Neuronal stem cell (in vitro differentiated cells): ENCODE measurements at places on chromosomes 4 and X.

GRCh38 chrX:102624105-102624504 is 24.8 kb downstream of the ARMCX5 start:
- DNase-seq, result no peak

DNA sequence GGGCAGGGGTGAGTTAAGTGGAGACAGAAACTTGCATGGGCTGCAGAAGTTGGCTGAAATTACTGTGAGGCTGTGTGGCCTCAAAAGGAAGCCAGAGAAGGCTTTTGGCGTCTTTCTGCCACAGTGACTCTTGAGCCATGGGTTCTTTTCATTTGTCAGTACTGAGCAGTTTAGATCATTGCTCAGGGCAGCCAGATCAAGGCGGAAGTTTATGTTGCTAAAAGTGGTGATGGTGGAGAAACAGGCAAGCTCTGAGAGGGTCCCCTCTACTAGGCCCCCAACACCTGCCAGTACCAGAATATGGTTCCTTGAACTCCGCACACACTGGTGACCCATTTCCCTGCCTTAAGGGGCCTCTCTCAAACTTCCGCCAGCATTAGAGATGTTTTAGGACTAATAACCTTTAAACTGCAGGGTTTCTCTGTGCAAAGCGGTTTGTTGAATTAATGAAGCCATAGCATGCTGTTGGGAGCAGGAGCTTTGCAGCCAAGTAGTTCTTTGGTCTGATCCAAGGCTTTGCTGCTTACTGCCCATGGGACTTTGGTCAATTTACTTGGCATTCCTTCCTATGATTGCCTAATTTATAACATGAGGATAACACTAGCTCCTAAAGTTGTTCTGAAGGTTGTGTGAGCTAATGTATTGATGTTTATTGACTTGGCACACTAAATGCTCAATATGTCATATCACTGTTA is 34.5 kb downstream of the RNF175 start:
- no peak for DNase-seq

DNA sequence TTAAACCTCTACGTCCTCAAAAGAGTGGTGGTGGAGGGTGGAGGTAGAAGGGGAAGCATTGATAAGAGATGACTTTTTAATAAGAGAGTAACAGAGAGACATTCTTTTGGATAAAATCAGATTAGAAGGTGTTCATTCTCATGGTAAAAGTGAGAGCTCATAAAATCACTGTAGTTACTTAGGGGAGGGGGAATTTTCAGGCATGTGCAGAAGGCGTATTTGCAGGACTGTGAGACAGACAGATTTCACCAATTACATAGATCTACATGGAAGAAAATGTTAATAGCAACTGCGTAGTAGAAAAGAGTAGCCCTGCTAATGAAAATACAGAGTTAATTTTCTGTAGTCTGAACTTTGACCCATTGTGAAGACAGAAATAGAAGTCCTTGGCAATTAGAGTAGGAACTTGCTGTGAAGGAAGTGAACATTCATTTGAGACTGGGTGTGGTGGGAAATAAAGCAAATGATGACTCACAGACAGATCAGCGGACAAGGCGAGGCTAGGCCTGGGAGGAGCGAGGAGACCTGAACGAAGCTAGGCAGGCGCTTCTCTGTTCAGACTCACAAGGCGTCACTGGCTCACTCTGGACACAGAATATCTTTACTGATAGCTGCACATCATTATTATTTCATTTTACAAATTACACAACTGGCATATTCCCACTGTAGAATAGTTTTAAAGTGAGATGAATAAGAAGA is 57.2 kb upstream of the FAM9C start:
- no peak for DNase-seq

GRCh38 chr4:159048166-159048886 is 54.6 kb upstream of the RAPGEF2 start:
- DNase-seq, result peak; percentile 21

- DNase-seq, result no peak
Measured at GRCh38 chrX:154525606-154526490, 9.8 kb upstream of the FAM3A start.

- no peak for DNase-seq
Measured at GRCh38 chrX:22310779-22311178, 38.1 kb downstream of the CBLL2 start.

- no peak for DNase-seq
Measured at GRCh38 chr4:109294468-109295020, 7.9 kb downstream of the COL25A1 start.

DNA sequence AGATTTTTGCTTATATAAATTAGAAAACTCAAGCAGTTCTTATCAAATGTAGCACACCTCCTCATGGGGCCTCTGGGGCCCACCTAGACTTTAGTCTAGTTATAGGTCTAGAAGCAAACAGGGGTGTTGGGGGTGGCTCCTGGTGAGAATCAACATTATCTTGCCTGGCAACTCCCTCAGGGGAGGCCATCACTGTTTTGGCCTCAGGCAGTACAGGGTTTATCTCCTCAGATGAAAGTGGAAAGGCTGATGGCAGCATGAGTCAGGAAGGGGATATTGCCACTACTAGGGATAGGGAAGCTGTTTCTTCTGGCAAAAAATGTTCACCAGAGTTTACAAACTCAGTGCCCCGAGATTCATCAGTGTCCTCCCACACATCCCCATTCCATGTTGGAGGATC is 232.4 kb upstream of the BMP3 start:
- no peak for DNase-seq

DNA sequence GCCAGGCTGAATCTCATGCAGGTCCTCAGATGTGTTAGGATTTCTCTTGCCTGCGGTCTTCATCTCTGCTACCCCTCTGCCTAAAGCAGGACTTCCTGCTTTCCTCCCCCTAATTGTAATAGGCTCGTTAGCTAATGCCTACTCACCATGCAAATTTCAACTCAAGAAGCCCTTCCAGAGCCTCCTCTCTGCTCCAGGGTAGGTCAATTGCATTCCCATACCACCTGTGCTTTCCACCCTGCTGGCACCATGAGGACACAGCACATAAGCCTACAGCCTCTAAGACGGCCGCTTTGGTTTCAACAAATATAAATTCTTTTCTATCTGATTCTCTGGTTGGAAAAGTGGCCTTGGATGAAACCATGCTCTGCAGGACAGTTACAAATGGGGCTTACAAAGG is 93.9 kb downstream of the QDPR start:
- no peak for DNase-seq

GRCh38 chr4:105624530-105624929 is 72.1 kb downstream of the ARHGEF38 start:
- DNase-seq, result no peak

GRCh38 chr4:2756691-2757350 is 685 bp upstream of the TNIP2 start:
- no peak for DNase-seq

GRCh38 chr4:16764622-16765021 is 133.8 kb downstream of the LDB2 start:
- no peak for DNase-seq
